Large intestine (tissue), 12 donors: ENCODE measurements at places on chromosomes 2 and 18.

- H3K27me3 ChIP-seq, result no peaks in the 10 kb centered on the region
- no peak overlapping the region for H3K27ac ChIP-seq
- DNase-seq, result no peak
- H3K4me3 ChIP-seq, result no peak overlapping the region
- no peaks in the 10 kb centered on the region for H3K4me1 ChIP-seq
These were observed 75.2 kb downstream of the TMEFF2 start for GRCh38 chr2:192119536-192119935.

GRCh38 chr2:192604295-192604694, 409.6 kb upstream of the TMEFF2 start:
- no peaks in the 10 kb centered on the region for H3K36me3 ChIP-seq
- no peak overlapping the region for H3K27ac ChIP-seq
- no peaks in the 10 kb centered on the region for H3K27me3 ChIP-seq
- H3K4me3 ChIP-seq, result no peak overlapping the region

DNA sequence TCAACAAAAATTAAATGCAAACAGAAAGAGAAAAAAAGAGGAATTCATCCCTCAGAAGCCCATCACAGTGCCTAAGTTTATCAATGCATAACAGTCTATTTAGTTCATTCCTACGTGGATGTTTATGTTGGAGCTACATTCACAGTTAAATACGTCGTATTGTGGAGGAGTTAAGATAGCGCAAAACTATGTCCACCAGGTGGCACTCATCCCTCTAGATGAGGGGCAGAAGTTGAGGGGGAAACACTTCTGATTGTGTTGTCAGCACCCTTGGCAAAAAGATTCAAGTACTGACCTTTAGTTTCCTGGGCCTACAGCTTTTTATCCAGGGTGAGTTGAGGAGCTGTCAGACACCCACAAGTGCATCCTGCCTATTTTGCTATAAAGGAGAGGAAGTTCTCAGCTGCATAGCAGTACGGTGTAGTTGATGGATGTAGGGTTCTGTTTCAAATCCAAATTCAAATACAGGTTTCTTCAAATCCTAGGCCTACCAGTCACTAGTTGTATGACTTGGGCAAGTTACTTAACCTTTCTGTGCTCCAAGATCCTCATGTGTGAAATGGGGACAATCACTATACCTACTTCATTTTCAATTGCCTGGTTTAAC, 26.8 kb upstream of the MYO1B start:
- DNase-seq, result peak; percentile 51
- no peaks in the 10 kb centered on the region for H3K27me3 ChIP-seq
- no peak overlapping the region for H3K27ac ChIP-seq

DNA sequence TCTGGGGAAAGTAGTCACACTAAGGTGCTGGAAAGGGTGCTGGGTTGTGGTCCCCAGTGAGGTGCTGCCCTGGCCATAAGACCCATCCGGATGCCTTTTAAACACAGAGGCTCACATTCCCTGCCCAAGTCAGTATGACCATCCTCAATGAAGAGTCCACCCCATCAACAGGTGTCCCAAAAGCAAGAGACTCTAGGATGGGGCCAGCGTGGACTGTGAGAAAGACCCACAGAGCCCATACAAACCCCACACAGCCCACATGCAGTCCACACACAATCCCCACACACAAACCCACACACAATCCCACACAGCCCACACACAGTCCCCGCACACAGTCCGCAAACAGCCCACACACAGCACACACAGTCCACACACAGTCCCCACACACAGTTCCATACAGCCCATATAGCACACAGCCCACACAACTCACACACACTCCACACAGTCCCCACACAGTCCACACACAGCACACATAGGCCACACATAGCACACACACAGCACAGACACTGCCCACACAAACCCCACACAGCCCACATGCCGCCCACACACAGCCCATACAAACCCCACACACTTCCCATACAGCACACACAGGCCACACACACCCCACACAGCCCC, 241.4 kb upstream of the SALL3 start:
- DNase-seq, result no peak
- H3K36me3 ChIP-seq, result no peaks in the 10 kb centered on the region
- no peak overlapping the region for H3K27ac ChIP-seq
- H3K4me3 ChIP-seq, result no peak overlapping the region
- H3K4me1 ChIP-seq, result no peaks in the 10 kb centered on the region

- peaks cover 2% of the 10 kb centered on the region for H3K27me3 ChIP-seq
- H3K4me1 ChIP-seq, result no peaks in the 10 kb centered on the region
- DNase-seq, result no peak
- H3K4me3 ChIP-seq, result no peak overlapping the region
- no peak overlapping the region for H3K27ac ChIP-seq
- H3K36me3 ChIP-seq, result no peaks in the 10 kb centered on the region
These were observed 152.0 kb upstream of the SLC1A4 start for GRCh38 chr2:64837116-64837731.

- DNase-seq, result no peak
- peak overlapping the region; percentile 95 for H3K27ac ChIP-seq
- peak overlapping the region; percentile 88 for H3K4me3 ChIP-seq
- peaks cover 12% of the 10 kb centered on the region for H3K27me3 ChIP-seq
- no peaks in the 10 kb centered on the region for H3K36me3 ChIP-seq
- H3K4me1 ChIP-seq, result peaks cover 32% of the 10 kb centered on the region
These were observed 157 bp downstream of the PTGR3 start for GRCh38 chr18:75208836-75209128.

GRCh38 chr2:202016579-202017227, 17.0 kb upstream of the FZD7 start:
- H3K36me3 ChIP-seq, result no peaks in the 10 kb centered on the region
- no peak overlapping the region for H3K4me3 ChIP-seq
- no peak overlapping the region for H3K27ac ChIP-seq

GRCh38 chr2:139156730-139157129, 376.5 kb upstream of the NXPH2 start:
- H3K36me3 ChIP-seq, result no peaks in the 10 kb centered on the region
- H3K27me3 ChIP-seq, result no peaks in the 10 kb centered on the region
- no peak overlapping the region for H3K27ac ChIP-seq
- no peak overlapping the region for H3K4me3 ChIP-seq
- no peak for DNase-seq

GRCh38 chr2:174120346-174120745, 128.0 kb downstream of the OLA1 start:
- H3K4me1 ChIP-seq, result no peaks in the 10 kb centered on the region
- no peak for DNase-seq
- H3K4me3 ChIP-seq, result no peak overlapping the region
- H3K27ac ChIP-seq, result no peak overlapping the region
- no peaks in the 10 kb centered on the region for H3K36me3 ChIP-seq
- no peaks in the 10 kb centered on the region for H3K27me3 ChIP-seq

DNA sequence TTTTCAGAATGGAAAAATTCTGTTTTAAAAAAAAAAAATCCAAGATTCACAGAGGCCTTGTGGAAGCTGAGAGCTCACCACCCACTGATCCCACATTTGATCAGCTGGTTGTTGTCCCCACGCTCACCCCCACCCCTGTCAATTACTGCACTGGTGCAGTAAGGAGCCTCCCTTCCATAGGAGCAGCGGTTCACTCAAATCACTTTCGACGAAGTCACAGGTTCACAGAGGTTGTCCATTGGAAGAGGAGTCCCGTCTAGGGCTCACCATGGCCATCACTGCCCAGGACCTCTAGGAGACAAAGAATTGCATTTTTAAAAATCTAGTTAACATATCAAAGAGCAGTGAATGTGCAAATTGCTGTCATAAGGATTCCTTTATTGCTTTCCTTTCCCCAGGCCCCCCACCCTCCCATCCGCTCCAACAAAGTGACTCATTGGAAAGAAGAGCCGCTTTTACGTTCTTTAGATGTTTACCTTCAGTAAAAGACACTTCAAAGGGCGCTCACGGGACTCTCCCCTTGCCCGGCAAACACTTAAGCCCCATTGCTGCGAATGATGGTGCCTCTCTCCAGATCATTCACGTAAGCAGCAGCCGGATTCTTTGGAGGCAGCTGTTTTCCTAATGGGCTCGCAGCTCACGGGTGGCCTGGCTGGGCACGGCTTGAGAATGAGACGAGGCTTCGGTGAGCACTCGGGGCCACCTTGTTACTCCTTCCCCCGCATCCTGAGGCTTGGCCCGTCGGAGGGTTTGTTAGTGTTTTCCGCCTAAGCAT, 165.5 kb upstream of the SALL3 start:
- H3K27me3 ChIP-seq, result peaks cover 29% of the 10 kb centered on the region
- peaks cover 2% of the 10 kb centered on the region for H3K4me1 ChIP-seq
- H3K27ac ChIP-seq, result no peak overlapping the region

DNA sequence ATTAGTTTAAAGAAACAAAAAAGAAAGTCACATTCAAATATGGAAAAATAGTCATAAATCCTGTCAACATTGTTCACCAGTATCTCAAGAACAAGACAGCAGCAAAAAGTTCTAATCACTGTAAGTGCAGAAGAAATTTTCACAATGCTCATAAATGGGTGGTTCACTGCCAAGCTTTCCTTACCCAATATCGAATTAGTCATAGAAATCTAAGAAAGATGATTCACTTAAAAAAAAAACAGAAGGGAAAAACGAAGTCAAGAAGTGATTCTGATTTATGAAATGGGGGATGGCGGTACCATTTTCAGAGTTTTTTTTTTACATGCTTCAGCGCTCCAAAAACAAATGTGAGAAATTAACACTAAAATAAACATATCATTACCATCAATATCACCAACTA, 156.7 kb downstream of the EXOC6B start:
- H3K4me3 ChIP-seq, result no peak overlapping the region
- peaks cover 3% of the 10 kb centered on the region for H3K4me1 ChIP-seq
- no peaks in the 10 kb centered on the region for H3K36me3 ChIP-seq
- no peak overlapping the region for H3K27ac ChIP-seq
- no peak for DNase-seq

GRCh38 chr2:97966545-97967215, 29.1 kb downstream of the TMEM131 start:
- peaks cover 27% of the 10 kb centered on the region for H3K4me1 ChIP-seq
- DNase-seq, result peak; percentile 29
- no peaks in the 10 kb centered on the region for H3K36me3 ChIP-seq
- no peak overlapping the region for H3K4me3 ChIP-seq
- H3K27me3 ChIP-seq, result no peaks in the 10 kb centered on the region
- peak overlapping the region; percentile 7 for H3K27ac ChIP-seq

DNA sequence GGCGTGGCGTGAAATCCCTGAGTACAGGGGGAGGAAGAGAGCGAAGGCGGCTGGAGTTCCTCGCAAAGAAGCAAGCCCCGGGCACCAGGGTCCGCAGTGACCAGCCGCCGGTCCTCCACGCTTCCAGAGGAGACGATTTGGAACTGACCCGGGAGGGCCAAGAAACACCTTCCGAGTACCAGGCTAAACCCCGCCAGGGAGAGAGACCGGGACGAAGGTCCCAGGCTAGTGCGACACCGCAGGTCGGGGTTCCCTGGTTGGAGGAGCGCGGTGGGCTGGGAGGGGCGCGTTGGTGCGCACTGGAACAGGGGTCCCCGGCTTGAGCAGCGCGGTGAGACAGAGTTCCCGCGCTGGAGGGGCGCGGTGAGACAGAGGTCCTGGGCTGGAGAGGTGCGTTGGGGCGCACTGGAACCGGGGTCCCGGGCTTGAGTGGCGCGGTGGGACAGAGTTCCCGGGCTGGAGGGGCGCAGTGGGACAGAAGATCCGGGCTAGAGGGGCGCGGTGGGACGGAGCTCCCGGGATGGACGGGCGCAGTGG, 901 bp downstream of the WDFY1 start:
- H3K36me3 ChIP-seq, result no peaks in the 10 kb centered on the region
- peaks cover 18% of the 10 kb centered on the region for H3K4me1 ChIP-seq
- peak; percentile 70 for DNase-seq
- H3K4me3 ChIP-seq, result peak overlapping the region; percentile 93
- H3K27me3 ChIP-seq, result no peaks in the 10 kb centered on the region

- no peaks in the 10 kb centered on the region for H3K36me3 ChIP-seq
- DNase-seq, result no peak
- H3K4me3 ChIP-seq, result no peak overlapping the region
- no peaks in the 10 kb centered on the region for H3K4me1 ChIP-seq
- H3K27ac ChIP-seq, result no peak overlapping the region
These were observed 17.6 kb downstream of the LCLAT1 start for GRCh38 chr2:30464544-30465170.

- no peak overlapping the region for H3K4me3 ChIP-seq
- no peaks in the 10 kb centered on the region for H3K36me3 ChIP-seq
- DNase-seq, result no peak
- H3K27me3 ChIP-seq, result no peaks in the 10 kb centered on the region
- no peak overlapping the region for H3K27ac ChIP-seq
These were observed 2.5 kb downstream of the ASXL3 start for GRCh38 chr18:33580546-33580945.

DNA sequence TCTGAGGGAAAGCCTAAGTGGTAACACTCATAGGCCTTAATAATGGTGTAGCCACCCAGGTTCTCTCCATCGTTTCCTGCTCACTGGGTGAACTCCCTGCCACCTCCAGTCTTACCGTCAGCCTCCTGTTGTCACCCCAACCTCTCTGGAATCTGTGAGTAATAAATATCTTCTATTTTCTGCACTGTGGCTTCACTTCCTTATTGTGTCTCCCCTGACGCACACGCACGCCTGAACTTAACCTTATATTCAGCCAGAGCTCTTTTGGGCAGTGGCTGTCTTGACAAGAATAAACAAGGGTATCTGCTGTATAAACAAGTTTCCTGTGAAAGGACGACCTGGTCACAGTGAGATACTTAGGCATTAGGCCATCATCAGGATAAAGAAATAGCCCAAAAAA, 467.2 kb downstream of the SPAG16 start:
- H3K4me1 ChIP-seq, result no peaks in the 10 kb centered on the region
- DNase-seq, result no peak
- H3K4me3 ChIP-seq, result no peak overlapping the region

GRCh38 chr2:207091928-207092327, 73.8 kb downstream of the KLF7 start:
- no peaks in the 10 kb centered on the region for H3K4me1 ChIP-seq
- no peaks in the 10 kb centered on the region for H3K27me3 ChIP-seq
- no peak overlapping the region for H3K4me3 ChIP-seq

DNA sequence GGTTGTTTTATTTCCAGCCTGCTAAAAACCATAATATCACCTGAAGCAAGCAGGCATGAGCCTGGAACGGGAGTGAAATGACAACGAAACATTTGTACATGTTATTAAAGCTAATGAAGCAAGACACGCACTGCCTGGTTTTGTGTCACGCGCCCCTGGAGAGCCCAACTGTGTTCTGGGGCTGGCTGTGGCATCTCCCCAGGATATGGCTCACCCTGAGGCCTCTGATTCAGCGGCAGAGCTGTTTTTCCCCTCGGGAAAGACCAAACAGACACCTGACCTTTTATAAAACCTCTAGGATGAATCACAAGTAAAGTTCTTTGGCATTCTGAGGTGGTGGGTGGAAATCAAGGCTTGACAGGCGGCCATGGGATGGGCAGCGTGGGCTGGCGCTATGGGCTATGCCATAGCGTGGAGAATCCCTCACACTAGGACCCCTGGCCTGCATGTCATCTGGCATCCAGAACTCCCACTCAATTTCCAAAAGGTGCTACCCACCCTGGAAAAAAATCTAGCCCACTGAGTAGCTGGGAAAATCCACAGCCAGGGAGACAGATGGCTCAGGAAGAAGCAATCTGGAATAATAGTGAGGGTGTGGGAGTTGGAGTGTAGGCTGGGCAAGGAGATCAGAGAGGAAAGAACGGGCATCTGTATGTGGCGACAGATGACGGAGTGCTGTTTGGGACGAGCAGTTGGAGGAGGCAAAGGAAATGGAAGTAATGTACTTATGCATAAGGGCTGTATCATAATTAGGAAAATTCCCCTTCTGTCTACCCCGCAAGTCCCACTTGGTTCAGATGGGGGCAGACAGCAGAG, 262.0 kb downstream of the AFF3 start:
- no peak overlapping the region for H3K27ac ChIP-seq
- H3K36me3 ChIP-seq, result no peaks in the 10 kb centered on the region
- no peaks in the 10 kb centered on the region for H3K4me1 ChIP-seq
- H3K4me3 ChIP-seq, result no peak overlapping the region
